Camera-type eye (tissue), 1 donor: ENCODE measurements at places on chromosomes 11 and 22. TPM values are rescaled to one million over a fixed set of nuclear protein-coding genes. Genes with fewer than 3 reads are reported as not detected.

Gene P2RY6
- 0.44 TPM for total RNA-seq

Gene ROBO4
- total RNA-seq, result 17.7 TPM

Gene CRYAB
- 492 TPM for total RNA-seq

Gene MMP10
- total RNA-seq, result 1.3 TPM

Gene UCP3
- 1.6 TPM for total RNA-seq

Gene CDC42EP1
- 19.0 TPM for total RNA-seq

Gene TSPAN32
- total RNA-seq, result 3.3 TPM

Gene MRGPRX4
- not detected for total RNA-seq

Gene OR10A2
- total RNA-seq, result 0.22 TPM

Gene KBTBD3
- 20.5 TPM for total RNA-seq

Gene OR6T1
- not detected for total RNA-seq

Gene ANKK1
- total RNA-seq, result 0.33 TPM

Gene MS4A6A
- 16.2 TPM for total RNA-seq
